Cortex of kidney (tissue), 1 donor: ENCODE measurements at places on chromosomes 1 and 21.

GRCh38 chr1:15701784-15702183 lies 17.7 kb downstream of the PLEKHM2 start:
- no peak for DNase-seq

DNA sequence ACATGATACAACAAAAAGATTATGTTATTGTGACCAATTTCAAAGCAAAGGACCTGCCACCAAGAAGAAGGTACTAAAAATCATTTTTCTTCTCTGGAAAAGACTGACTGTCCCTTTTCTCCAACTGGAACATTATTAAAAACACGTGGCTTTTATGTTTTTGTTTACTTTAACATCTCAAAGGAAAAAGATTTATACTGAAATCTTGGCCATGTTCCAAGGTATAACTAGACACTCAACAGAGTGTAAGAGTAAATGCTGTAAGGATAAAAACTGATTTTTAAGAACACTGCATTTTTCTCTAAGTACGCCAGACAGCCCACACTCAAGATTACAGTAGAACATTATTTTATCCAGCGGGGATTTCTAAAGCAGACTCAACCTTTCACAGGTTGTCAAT lies 62.1 kb downstream of the BRWD1 start:
- DNase-seq: no peak

- peak; percentile 9 for DNase-seq
Measured at GRCh38 chr1:161013488-161014230, 7.3 kb downstream of the F11R start.

GRCh38 chr1:31943546-31944184 lies 5.5 kb upstream of the PTP4A2 start:
- DNase-seq: no peak

GRCh38 chr1:39892601-39893595 lies 8.8 kb downstream of the MYCL start:
- no peak for DNase-seq

GRCh38 chr1:6819246-6820040 lies 34.2 kb downstream of the CAMTA1 start:
- DNase-seq: no peak

- no peak for DNase-seq
Measured at GRCh38 chr1:210850556-210850955, 283.4 kb downstream of the KCNH1 start.

GRCh38 chr1:40980453-40981121 lies 1.1 kb downstream of the CTPS1 start:
- no peak for DNase-seq

- DNase-seq: no peak
Measured at GRCh38 chr1:236492378-236492777, 31.4 kb upstream of the LGALS8 start.

DNA sequence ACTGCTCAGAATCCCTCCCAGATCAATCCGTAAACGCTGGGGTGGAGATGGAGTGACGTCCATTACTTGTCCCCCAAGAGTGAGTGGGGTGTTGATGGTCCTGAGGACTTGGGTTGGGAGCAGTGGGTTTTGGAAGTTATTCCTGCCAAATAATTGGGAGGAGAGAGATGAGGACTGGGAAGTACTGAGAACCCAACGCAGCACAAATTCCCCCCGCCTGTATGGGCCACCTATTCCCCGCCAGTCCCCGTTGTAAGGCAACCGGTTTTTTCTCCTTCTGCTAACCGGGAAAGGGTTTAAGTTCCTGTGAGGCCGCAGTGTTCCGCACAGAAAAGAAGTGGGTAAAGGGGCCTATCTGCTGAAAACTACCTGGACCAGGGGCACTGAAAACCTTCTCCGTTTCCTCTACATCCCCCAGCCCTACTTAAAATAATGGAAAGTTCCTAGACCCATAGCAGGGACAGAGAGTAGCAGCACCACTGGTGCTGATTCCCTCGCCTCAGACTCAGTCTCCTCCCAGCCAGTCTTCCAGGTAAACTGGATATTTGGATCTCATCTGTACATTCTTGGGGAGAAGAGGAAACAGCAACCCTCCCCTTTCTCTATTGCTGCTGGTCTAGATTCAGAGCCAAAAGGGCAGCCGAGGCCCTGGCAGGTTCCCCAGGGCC lies 738 bp downstream of the LURAP1 start:
- DNase-seq: no peak
